Kidney (tissue), 22 donors: ENCODE measurements at places on chromosomes 7 and 10. TPM values are rescaled to one million over a fixed set of nuclear protein-coding genes. Genes with fewer than 3 reads are reported as not detected.
A peak's percentile ranks its signal among the peaks of the same experiment; 100 is the strongest.

GRCh38 chr7:128065872-128066271 is 34.6 kb upstream of the LRRC4 start:
- DNase-seq, result no peak

DNA sequence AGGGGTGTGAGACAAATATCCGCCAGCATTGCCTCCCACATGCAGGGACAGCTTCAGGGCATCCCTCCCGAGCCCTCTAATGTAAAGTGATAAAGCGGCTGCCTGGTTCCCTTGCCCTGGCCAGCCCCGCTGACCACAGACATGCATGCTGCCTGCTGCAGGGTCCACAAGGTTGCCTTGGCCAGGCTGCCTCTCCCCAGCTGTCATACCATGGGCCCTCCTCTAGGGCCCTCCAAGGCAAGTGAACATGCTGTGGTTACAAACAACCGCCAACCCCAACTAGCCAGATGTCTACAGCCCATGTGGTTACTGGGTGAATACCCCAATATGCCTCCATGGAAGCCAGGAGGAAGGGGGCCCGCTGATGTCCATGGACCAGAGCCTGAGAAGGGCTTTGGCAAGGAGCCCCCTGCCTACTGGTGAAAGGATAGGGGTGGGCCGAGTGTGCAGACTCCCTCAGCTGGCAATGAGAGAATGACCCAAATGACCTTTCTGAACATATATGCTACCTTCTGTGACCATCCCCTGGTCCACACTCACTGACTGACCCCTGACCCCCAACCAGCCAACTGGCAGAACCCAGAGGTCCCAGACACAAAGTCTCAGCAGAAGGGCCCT is 37.4 kb downstream of the GRID1 start:
- peak; percentile 45 for DNase-seq

DNA sequence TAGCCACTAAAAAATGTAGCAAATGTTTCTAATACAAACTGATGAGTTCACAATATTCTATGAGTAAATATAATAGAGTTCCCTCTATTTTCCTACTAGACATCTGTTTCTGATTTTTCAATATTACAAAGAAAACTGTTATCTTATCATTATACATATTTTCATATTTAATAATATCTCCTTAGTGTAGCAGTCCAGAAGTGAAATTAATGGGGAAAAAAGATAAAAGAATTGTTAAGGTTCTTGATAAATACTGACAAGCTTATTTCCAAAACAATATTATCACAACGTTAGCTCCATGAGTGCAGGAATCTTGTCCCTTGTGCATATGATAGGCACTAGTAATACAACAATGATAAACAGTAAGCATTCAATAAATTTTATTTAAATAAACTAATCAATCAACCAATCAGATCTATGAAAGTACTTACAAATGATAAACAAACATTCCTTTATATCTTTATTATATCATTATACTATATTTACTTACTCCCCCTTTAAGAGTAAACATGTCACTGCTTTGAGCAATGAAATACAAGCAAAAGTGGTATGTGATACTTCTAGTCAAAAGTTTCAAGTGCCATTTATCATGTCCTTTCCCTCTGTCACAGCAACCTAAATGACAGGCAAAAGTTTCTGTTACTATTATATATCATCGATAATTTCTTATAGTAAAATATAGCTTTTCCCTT is 103.1 kb downstream of the IMMP2L start:
- no peak for DNase-seq

DNA sequence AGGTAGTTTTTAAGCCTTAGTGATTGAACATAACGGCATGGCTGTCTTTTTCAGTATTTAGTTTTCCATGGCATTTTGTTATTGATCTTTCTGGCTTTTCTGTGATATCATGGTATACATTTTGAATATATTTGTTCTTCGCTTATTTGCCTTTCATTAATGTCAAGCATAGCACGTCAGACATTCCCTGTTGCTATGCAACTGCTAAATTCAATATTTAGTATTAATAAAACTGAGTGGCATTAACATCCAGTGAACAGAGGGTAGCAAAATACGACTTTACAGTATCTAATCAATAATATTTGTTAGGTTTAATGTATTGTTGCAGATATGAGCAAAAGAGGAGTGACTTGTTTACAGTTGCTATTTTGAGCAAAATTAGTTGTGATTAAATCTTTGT is 72.5 kb downstream of the LCOR start:
- DNase-seq, result no peak

GRCh38 chr10:60208676-60209269 is 180.9 kb downstream of the ANK3 start:
- DNase-seq, result no peak

- DNase-seq, result peak; percentile 61
Observed at GRCh38 chr10:88926566-88927415, 25.8 kb downstream of the ACTA2 start.

DNA sequence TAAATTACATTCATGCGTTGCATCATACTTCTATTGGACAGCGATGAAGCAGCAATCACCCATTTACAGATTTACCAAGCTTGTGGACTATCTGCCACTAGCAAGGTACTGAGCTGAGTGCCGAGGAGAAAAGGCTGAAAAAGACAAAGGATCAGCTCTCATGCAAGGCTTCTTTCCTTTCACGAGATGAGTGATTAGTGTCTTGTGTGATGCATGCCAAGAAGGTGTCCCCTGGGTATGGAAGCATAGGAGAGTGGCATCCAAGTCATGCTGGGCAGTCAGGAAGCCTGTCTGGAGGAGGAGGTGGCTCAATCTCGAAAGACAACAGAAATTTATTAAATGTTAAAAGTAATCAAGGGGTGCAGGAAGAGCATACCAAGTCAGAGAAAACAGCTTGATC is 40.9 kb downstream of the ACSM6 start:
- DNase-seq, result no peak

DNA sequence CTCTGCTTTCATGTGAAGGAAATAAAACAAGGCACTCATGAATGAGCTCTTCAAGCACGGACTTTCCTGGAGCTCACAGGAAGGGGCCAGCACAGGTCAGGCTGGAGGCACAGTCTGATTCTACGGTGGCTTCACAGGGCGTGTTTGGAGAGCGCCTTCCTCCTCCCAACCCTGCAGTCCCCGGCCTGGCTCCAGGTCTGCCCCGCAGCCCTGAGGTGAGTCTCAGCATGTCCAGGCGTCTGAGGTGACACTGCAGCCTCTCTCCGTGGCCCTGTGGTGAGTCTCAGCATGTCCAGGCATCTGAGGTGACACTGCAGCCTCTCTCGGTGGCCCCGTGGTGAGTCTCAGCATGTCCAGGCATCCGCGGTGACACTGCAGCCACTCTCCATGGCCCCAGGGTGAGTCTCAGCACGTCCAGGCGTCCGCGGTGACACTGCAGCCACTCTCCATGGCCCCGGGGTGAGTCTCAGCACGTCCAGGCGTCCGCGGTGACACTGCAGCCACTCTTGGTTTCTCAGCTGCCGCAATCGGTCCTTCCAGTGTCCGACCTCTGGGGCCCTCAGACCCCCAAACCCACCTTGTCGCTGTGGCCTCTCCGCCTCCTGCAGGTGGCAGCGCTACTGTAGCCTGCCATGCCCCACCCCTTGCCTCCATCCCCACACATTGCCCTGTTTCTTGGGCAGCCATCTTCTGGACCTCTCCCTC is 381.7 kb downstream of the DNAJB6 start:
- DNase-seq, result peak; percentile 20

DNA sequence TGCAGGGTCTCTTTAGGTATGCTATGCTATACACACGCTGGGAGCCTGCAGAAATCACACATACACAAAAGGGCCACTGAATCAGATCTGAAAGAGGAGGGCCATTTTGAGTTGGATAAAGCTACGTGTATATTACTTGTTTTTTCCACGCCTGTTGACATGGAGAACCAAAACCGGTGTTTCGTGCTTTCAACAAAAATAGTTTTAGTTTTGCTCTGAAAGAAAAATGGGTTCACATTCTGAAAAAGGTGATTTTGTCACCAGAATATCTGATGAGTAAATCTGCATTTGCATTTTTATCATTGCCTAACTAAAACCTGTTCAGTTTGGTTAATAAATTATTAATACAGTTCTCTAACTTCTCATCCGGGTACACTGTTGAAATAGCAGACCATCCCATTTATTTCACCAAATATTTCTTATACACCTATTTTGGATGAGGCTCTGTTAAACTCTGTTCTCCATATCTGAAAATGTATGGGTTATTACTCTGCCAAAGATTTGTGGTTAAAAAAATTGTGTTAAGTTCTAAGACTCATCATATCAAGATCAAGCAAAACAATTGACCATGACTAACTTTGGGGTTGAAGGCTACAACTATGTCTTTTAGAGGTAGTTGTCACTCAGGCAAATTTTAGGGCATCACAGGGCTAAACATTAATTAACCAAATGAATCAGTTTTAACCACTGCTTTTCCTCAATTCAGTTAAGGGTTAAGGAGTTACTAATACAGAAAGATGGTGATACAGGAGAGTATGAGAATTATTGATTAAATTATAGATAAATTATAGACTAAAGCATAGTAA is 101.2 kb upstream of the RPA3 start:
- DNase-seq, result no peak

DNA sequence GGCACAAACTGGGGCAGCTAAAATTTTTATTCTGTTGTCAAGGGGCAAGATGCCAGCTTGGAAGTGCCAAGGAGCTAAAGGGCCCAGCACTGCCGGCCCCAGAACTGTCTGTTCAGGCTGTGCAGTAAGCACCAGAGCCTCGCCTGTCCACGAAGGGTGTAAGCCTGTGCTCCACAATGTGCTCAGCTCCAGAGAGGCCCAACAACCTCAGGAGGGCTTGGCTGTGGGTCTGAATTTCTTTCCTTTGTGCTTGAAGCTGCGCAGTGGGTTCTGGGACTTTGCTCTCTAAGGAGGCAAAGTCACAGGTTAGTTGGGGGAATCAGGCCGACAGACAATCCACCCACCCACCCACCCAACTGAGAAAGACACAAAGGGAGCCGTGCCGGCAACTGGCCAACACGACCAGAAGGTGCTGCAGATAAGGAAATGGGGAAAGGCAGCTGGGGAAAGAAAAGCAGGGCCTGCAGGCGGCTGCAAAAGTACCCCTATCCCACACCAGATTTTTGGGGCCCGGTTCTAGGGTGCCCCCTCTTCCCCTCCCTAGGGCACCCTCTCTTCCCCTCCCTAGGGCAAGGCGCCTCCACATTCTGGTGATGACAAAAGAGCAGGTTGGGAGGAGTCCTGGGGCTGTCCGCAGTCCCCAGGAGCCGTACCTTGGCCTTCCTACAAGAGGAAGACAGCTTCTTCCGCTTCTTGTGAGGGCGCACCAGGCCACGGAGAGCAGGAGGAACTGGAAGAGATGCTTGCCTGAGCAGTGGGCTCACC is 7.7 kb downstream of the DDX56 start:
- DNase-seq, result no peak

Gene POLR3A
- 13.3 TPM for total RNA-seq

Gene FGFR2
- 59.4 TPM for total RNA-seq

Gene CDK14
- total RNA-seq, result 33.9 TPM

Gene BMPER
- 0.60 TPM for total RNA-seq

Gene TMEM213
- 30.2 TPM for total RNA-seq
